ENCODE measurements at places on chromosomes 3 and 15.

GRCh38 chr15:49926740-49927139 is 192.3 kb downstream of the ATP8B4 start:
- H3K4me1 ChIP-seq: no peaks in the 10 kb centered on the region
- H3K4me3 ChIP-seq: no peak overlapping the region
- no peaks in the 10 kb centered on the region for H3K36me3 ChIP-seq
- DNase-seq: no peak
- no peaks in the 10 kb centered on the region for H3K27me3 ChIP-seq

GRCh38 chr3:19165654-19166053 is 17.3 kb downstream of the KCNH8 start:
- H3K4me1 ChIP-seq: no peaks in the 10 kb centered on the region
- DNase-seq: no peak
- no peak overlapping the region for H3K4me3 ChIP-seq
- no peaks in the 10 kb centered on the region for H3K36me3 ChIP-seq
- H3K27me3 ChIP-seq: no peaks in the 10 kb centered on the region

DNA sequence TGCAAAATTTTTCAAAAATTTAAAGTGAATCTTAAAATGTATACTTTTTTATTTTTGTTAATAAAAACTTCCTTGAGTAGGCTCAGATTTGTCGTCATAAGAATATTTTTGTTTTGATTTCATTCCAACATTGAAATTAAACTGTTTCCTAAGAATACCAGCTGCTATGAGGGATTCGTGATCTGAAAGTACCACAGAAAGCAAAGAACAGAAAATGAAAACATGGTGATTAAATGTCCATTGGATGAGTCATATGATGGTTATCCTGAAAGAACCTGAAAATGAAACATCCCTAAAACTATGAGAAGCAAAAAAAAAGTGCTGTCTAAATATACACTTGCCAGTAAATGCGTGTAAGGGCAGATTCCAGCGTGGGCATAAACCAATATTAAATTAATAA is 143.8 kb downstream of the GMNC start:
- DNase-seq: no peak
- H3K4me3 ChIP-seq: no peak overlapping the region
- no peaks in the 10 kb centered on the region for H3K27me3 ChIP-seq
- no peak overlapping the region for H3K27ac ChIP-seq
- H3K4me1 ChIP-seq: no peaks in the 10 kb centered on the region

GRCh38 chr3:140292684-140293083 is 357.7 kb downstream of the CLSTN2 start:
- no peaks in the 10 kb centered on the region for H3K36me3 ChIP-seq
- no peak overlapping the region for H3K27ac ChIP-seq
- no peaks in the 10 kb centered on the region for H3K4me1 ChIP-seq
- no peak overlapping the region for H3K4me3 ChIP-seq
- no peaks in the 10 kb centered on the region for H3K27me3 ChIP-seq

DNA sequence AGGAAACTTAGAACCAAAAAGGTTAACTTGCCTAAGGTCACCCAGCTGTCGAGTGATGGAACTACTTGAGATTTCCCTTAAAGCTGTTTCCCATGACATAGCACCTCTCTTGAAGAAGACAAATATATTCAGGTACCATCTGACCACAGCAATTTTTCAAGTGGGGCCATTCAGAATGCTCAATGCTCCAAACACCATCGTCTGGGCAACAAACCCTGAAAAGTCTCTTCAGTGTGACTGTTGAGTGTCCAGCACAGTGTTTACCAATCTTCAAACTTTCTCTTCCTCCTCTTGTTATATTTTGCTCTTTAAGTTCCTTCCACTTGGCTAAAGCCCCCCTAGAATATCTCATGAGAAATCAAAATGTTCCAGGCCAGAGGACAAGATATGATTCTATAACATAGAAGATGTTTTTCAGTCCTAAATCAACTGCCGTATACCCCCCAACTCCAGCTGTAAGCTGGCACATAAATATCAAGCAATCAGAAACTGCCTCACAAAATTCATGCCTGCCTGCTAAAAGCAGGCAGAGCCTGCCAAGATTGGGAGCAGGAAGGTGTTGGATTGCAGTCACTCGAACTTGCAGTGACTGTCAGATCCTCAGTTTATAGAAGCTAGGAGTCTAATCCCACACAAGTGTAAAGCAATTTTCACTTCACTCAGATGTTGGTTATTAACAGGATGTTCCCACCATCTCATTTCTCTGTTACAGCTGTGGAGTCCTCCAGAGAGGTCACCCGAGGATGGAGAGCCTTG is 230.5 kb upstream of the MRPL3 start:
- no peaks in the 10 kb centered on the region for H3K4me1 ChIP-seq
- H3K4me3 ChIP-seq: no peak overlapping the region
- H3K36me3 ChIP-seq: no peaks in the 10 kb centered on the region
- no peaks in the 10 kb centered on the region for H3K27me3 ChIP-seq

- peak within 1 kb of the TSS; percentile 48 for H3K27ac ChIP-seq
- peak within 1 kb of the TSS; percentile 69 for H3K4me3 ChIP-seq
- no peaks in the 10 kb centered on the region for H3K27me3 ChIP-seq
- peak; percentile 59 for DNase-seq
Observed at GRCh38 chr3:183555541-183556081, at the start of gene KLHL6. Gene KLHL6, minus strand, starts transcription at chr3:183555706. Its CDS starts 53 bp downstream, at chr3:183555653.

- H3K27me3 ChIP-seq: no peaks in the 10 kb centered on the region
- DNase-seq: no peak
- H3K4me1 ChIP-seq: no peaks in the 10 kb centered on the region
- H3K4me3 ChIP-seq: no peak overlapping the region
- H3K36me3 ChIP-seq: no peaks in the 10 kb centered on the region
Observed at GRCh38 chr3:22922317-22922716, 280.8 kb upstream of the UBE2E2 start.

- no peaks in the 10 kb centered on the region for H3K36me3 ChIP-seq
- DNase-seq: no peak
- H3K4me1 ChIP-seq: peaks cover 7% of the 10 kb centered on the region
Observed at GRCh38 chr3:131047582-131047981, 20.9 kb downstream of the NEK11 start.

DNA sequence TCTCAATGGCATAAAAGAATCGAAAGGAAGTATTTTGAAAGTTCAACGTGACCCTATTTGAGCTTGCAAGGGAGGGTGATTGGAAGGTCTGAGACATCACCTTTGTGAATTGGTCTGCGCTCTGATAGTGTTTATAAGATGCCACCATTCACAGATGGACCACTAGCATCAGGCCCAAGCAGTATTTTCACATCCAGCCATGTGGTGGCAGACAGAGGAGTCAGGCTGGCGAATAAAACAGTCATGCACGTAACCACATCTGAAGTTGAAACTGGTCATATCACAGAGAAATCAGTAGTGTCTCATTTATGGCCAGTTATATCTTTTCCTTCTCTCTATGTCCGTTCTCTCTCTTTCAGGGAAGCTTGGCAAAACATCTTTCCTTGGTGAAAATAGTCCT is 170.1 kb upstream of the ONECUT1 start:
- H3K27ac ChIP-seq: no peak overlapping the region
- no peaks in the 10 kb centered on the region for H3K4me1 ChIP-seq
- H3K4me3 ChIP-seq: no peak overlapping the region
- no peaks in the 10 kb centered on the region for H3K27me3 ChIP-seq
- DNase-seq: no peak
- no peaks in the 10 kb centered on the region for H3K36me3 ChIP-seq
